ENCODE measurements at places on chromosomes 2 and 18.

DNA sequence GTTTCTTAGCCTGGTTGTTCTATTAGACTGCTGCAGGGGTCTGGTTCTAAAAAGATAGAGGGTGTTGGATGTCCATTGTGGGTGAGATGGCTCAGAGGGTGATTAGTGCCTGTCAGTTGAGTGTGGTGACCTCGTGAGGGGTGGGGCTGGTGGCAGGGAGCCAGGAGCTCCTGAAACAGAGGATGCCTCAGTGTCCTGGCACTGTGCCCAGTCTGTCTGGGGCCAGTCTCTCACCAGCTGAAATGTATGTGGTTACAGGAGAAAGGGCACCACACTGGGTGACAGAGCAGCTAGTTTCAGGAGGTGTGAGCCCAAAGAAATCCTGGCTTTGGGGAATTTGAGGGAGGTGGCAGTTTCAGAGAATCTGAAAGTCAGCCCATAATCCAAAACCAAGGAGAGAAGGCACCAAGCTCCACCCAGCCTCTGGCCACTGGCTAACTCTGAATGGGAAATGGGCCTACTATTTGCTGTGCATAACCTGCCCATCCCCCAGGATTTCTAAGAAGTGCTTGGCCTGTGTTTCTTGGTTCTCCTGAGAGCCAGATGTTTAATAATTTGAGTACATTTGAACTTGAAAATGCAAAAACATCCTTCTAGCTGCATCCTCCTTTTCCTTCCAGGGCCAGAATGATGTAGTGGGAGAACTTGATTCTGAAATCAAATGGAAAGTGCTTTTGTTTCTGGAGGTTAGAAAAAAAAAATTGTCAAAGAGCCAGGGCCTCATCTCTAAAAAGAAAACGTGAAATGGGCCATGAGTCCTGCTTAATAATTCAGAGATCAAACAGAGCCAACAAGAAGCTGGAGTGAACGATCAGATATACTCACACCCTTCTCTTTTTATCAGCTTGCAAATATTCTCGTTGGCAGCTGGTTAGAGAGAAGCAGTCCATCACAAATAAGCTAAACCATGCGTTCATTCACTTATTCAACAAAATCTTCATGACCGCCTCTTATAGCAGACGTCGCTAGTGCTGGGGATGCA lies 92.3 kb downstream of the B3GNT2 start:
- peak; percentile 46 for DNase-seq

- DNase-seq, result no peak
Observed at GRCh38 chr2:98764499-98764898, 33.6 kb upstream of the MGAT4A start.

DNA sequence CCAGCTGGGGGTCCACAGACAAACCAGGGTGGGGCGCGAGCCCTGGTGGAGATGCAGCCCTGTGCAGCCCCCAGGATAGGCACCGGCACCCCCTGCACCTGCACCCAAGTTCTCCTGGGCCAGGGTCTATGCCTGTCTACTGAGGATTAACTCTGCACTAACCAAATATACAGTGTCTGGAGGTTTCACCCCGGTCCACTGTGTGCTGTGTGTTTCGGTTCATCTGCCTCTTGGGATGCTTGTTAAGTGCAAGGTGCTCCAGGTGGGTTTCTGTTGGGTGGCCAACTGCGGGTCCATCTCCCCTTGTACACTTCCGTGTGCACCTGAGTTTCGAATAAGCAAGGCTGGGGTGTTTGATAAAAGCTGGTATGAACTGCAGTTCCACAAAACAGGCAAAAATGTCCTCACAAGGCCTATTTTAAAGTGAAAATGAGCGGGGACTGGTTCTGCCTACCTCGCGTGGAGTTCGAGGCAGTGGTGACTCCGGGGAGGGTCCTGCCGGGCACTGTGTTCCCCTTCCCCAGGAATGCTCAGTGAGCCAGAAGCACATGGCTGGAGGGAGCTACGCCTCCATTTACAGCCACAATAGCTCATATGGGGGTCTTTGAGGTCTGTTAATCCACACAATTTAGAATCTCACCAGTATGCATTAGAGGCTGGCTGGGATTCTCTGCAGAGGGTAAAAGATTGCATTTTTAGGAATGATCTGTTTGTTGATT lies 70.7 kb downstream of the EDAR start:
- DNase-seq, result no peak

GRCh38 chr18:75240433-75240832 lies 29.8 kb downstream of the TSHZ1 start:
- no peak for DNase-seq

GRCh38 chr2:31384771-31385276 lies 29.7 kb downstream of the XDH start:
- DNase-seq, result no peak

DNA sequence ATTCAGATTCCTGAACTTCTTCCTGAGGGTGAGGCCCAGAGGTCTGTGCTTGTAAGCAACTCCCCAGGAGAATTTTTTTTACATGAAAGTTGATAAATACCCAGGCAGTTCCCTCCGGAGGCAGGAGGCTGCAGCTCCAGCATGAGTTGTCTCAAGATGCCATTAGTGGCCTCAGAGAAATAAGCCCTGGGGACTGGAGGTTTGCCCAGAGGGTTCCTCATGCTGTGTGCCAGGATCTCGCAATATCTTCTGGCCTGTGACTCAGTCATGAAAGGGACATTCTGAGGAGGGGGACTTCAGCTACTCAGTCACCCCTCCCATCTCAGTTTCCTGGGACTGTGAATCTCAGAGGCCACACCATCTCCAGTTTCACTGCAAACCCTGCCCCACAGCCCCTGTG lies 49.9 kb downstream of the LYPD1 start:
- no peak for DNase-seq

- DNase-seq, result no peak
Observed at GRCh38 chr2:56107502-56108220, 76.1 kb upstream of the CCDC85A start.

DNA sequence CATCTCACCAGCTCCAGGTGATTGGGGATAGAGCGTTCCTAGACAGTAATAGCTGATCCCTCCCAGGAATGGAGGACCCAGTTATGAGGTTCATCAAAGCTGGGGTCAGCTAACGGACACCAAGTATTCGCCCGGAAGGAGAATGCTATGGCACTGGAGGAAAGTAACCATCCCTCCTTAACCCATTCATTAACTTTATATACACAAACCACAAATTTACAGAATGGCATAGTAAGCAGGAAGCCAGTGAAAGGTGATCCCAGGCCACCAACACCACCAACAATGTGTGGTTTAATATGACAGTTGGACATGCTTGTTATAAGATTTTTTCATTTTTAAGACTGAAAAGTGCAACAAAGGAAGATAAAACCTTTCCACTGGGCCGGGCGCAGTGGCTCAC lies 55.3 kb upstream of the CHMP1B start:
- DNase-seq, result no peak

DNA sequence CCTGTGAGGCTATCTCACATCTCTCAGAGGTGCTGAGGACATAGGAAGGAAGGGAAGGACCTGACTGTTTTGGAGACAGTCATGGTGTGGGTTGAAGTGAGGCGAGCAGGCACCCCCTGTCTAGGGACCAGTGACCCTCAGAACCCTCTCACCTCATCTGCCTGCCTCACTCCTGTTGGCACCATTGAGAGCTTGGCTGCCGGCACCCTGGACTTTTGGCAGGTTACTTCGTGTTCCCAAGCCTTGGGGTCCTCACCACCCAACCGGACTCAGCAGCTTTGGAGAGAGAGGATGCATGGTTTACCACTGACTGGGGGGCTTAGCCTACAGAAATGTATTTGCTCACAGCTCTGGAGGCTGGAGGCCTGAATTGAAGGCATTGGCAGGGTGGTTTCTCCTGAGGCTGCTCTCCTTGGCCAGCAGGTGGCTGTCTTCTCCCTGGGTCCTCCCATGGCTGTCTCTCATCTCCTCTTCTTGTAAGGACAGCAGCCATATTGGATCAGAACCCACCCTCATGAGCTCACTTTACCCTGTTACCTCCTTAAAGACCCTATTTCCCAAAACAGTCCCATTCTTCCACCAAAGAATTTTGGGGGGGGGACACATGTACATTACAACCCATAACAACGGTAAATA lies 142.0 kb downstream of the TSN start:
- peak; percentile 13 for DNase-seq

DNA sequence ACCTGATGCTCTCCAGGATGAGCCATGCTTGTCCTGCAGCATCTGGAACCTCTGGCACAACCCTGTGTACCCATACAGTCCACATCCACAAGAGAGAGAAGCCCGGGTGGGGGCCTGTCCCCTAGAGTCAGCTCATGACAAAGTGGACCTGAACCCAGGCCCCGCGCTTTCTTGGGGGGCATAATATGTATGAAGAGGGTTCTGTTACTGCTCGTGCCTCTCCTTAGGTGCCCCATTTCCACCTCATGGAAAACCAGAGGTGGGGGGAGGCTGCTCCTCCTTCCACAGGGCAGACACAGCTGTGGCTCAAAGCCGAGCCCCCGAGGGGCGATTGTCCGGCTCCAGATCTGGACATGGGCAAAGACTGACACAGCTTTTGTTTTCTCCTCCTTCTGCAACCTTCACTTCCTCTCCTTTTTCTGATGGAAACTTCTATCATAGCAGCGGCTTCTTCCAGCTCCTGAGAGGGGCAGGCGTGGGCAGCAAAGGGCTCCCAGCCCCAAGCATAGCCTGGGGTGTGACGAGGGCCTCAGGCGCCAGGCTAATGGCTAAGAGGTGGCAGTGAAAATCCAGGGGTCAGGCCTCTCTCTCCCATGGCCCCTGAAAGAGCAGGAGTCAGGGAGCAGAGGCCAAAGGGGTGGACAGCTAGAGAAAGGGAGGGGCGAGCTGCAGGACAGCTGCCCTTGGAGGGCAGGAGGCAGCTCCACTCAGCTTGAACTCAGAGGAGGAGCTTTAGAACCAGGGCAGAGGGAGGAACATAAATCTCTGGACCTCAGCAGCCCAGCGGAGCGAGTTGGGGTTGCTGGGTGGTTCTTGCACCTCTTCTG lies 155.5 kb downstream of the ZFP36L2 start:
- DNase-seq, result no peak

DNA sequence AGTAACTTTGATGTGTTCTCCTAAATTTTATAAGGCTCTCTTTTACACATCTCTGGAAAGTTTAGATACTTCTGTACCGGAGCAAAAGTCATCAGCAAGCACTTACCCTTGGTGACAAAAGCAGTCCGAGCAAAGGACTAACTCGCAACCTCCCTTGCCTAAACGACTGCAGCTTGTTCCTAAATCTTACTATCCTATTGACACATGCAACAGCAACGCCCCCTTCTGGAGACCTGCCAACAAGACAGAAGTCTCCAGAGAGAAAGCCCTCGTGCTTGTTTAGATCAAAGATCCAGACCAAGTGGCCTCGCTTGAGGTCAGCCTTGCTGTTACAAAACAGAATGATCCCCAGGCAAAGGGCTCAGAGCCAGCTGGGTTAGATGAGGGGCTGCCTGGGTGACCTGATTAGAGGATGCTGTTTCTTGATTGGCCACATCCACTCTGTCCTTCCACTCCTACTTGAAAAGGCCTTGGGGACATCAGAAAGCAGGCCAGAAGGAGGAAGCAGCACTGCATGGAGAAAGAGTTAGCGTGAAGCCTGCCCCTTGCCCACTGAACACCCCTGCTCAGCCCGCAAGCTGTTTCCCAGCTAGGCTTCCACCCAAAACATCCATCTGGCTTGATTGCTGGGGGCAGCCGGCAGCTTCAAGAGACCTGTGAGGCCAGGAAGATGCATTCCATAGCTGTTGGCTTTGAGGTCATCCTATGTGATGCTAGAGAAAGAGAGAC lies 94.3 kb downstream of the HNRNPLL start:
- peak; percentile 21 for DNase-seq

- no peak for DNase-seq
Observed at GRCh38 chr2:229414631-229415030, 143.5 kb upstream of the PID1 start.

DNA sequence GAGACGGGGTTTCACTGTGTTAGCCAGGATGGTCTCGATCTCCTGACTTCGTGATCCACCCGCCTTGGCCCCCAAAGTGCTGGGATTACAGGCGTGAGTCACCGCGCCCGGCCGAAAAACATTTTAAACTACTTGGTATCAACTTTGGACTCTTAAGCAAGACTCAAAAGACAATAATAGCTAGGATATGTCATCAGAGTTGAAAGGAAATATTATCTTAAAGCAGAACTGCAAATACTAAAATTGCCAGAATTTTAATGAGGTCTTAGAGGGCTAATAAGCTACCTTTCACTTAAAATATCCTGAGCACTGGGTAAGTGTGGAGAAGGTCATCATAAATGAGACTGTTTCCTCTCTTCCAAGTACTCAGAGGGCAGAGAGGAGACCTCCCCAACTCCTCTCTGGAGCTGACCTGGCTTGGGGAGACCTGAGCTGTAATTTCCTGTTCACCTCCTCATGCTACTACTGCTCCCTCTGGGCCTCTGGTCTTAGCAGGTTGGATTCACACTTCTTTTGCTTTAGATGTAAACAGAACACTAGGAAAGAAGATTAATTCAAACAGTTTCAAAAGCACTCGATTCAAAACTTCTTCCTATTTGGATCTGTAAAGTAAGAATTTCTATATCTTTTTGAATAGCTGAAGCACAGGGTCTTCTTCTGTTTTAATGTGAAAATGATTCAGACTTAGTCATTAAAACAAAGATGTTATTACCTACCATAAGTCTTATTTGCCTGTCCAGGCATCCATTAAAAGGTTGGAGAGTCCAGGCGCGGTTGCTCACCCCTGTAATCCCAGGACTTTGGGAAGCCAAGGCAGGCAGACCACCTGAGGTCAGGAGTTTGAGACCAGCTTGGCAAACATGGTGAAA lies 16.5 kb downstream of the CNRIP1 start:
- DNase-seq, result no peak

DNA sequence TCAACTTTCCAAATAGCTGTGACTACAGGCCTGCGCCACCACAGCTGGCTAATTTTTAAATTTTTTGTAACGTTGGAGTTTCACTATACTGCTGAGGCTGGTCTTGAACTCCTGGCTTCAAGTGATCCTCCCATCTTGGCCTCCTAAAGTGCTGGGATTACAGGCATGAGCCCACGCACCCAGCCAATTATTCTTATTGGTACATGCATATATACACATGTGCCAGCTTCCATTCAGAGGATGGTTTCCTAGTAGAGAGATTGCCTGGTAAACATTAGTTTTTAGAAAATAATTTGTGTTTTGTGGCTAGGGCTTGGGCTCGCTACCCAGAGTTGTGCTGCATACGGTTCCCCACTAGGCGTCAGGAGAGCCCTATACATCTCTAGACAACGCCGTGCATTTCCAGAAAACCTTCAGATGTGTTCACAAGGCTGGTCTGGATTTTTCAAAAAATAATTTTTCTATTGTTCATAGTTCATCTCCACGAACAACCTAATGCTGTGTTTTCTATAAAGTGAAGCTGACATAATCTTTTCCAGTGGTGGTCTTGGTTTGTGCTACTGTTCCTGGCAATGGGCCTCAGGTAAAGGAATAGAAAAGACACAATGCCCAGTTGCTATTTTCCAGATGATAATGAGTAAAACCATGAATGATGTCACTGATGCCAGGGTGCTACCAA lies 14.6 kb upstream of the AFG3L2 start:
- peak; percentile 41 for DNase-seq

DNA sequence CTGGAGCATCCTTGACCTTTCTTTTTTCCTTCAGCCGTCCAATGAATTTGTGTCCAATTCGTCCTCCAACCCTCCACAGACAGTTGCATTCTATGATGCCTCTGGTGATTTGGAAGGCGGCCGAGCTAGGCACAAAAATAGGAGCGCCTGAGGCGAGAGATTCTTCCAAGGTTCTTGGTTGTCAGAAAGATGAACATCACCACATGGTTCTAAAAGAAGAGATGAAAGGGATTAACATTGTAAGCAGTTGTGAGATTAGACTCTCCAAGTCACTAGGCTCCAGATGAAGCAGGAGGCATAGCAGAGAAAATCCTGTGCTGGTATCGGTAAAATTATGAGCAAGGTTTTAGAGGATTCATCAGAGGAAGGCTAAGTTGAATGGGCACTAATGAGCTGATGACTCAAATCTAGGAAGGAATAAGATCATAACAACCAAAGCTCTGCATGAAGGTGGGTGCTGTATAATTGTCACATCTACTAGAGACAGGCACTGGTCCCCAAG lies 75.4 kb upstream of the MAP4K3 start:
- DNase-seq, result no peak

Data from NCI-H774 (cell line).